ENCODE measurements at places on chromosomes 2 and 18.

DNA sequence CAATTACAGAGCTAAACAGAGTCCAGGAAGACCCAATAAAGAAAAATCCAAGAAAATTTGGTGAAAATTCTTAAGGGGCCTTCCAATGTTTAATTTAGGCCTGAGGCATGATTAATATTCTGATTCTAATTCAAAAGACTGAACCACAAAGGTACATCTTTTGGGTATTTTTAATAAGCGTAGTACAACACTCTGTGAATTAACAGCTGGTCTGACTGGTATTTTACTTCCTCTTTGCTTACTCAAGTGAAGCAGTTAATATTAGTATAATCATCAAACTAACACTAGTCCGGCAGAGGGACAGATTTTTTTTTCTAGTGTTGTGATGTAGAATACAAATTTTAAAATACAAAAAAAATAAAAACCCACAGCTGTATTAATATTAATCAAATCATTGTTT is 652.9 kb downstream of the NR4A2 start:
- no peak for DNase-seq

GRCh38 chr2:140759426-140760156 is 1371.2 kb downstream of the LRP1B start:
- no peak for DNase-seq

DNA sequence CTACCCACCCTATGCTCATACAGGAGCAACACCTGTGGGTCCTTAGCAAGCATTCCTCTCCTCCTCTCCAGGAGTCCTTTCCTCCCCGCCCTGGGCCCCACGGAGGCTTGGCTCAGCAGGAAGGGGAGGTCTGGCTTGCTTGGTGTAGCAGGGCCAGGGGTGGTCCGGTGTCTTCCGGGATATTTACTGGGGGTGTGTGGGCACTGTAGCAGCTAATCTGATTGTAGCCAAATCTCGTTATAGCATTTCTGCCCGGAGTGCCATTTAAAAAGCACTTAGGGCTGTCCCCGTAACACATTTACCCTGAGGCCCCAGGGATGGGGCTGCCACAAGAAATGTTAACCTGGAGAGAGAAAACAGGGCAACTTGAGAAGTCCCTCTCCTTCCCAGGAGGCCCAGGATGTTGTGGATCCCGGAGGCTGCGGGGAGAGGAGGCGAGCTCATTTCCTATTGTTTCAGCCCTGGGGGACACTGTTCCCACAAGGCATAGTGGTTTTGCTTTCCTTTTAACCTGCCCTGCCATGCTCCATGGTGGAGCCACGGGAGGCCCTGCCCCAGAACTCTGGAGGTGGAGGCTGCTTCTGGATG is 134.5 kb downstream of the CLIP4 start:
- no peak for DNase-seq

GRCh38 chr18:13725566-13726231 is 659 bp downstream of the FAM210A start:
- peak; percentile 3 for DNase-seq

- DNase-seq, result no peak
These were observed 3.4 kb downstream of the CHST9 start for GRCh38 chr18:27181726-27182125.

DNA sequence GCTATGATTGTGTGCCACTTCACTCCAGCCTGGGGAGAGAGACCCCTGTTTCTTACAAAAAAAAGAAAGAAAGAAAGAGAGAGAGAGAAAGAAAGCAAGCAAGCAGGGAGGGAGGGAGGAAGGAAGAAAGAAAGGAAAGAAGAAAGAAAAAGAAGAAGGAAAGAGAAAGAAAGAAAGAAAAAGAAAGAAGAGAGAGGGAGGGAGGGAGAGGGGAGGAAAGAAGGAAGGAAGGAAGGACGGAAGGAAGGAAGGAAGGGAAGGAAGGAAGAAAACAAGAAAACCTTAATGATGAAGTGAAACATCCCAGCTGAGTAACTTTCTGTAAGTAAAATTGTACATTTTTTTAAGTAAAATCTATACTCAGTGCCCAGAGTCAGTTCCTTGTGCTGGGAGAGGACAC is 75.5 kb upstream of the GLS start:
- DNase-seq, result no peak

- DNase-seq, result peak; percentile 25
These were observed 73.9 kb upstream of the SIX2 start for GRCh38 chr2:45083175-45083574.

DNA sequence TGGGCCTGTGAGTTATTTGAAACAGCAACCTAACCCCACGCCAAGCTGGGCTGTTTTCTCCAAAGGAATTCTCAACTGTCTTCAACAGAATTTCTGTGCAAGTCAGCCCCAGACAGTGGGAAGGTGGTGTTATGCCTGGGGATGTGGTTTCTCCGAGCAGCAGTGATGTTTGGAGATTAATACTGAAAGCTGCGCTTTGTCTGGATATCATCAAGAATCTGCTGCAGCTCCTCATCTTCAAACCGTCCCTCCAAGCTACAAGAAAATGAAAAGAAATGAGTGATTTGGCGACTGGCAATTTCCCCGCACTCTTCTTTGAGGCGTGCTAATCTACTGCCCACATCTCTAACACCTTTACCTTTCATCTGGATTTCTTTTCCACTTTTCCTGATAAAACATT is 10.0 kb downstream of the POLR2D start:
- DNase-seq, result no peak

- peak; percentile 43 for DNase-seq
These were observed 21.2 kb upstream of the DARS1 start for GRCh38 chr2:136006658-136007057.

DNA sequence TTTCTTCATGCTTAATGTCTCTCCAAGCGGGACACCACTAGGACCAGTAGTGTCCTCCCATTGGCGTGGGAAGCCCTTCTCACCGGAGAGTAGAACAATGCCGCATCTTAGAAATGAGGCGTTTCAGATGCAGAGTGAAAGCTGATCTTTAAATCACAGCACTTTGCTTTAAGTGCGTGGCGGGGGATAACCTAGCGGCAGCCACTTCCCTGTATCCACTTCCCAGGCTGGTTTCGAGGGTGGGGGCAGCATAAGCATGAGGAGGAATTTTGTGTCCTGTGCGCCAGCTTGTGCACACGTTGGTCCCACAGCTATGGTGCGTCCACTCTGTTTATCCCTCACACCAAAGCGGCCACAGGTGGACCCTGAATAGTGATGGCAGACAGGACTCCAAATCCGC is 63.1 kb downstream of the MBP start:
- no peak for DNase-seq

GRCh38 chr2:72830273-72830672 is 4.4 kb upstream of the EXOC6B start:
- DNase-seq, result no peak

- DNase-seq, result no peak
These were observed 909.9 kb upstream of the CHAC2 start for GRCh38 chr2:52857722-52858121.

DNA sequence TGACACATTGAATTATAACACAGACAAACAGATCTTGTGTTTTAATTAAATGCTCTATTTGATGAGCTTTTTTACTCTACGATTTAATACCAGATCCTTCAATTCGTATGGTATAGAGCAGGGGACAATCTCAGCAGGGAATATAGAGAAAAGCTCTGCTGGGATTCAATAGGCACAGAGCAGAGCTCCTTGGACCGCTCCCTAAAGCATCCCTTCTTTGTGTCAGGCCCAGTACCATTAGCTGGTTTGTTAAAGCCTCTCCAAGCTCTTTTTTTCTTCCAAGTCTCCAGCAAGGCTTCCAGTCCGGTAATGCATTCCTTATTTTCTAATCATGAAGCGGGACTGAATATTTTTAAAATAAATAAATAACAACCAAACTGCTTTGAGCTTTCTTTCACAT is 466.0 kb downstream of the NR4A2 start:
- DNase-seq, result no peak

DNA sequence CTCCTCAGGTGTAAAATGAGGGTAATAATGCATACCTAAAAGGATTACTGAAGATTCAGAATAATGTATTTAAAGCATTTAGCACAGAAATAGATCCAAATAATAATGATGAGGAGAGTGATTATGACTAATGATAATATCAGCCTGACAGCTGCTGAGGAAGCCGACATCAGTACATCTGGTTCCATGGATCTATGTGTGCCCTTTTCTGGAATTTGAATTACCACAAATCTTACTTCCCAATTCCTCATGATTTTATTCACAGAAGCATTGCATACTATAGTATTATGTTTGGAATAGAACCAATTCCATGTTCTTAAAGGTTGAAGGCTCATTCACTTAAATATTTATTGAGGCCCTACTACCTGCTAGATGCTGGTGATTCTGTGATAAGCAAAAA is 248.9 kb upstream of the THUMPD2 start:
- peak; percentile 58 for DNase-seq

GRCh38 chr2:55951533-55951932 is 28.0 kb upstream of the EFEMP1 start:
- DNase-seq, result no peak

DNA sequence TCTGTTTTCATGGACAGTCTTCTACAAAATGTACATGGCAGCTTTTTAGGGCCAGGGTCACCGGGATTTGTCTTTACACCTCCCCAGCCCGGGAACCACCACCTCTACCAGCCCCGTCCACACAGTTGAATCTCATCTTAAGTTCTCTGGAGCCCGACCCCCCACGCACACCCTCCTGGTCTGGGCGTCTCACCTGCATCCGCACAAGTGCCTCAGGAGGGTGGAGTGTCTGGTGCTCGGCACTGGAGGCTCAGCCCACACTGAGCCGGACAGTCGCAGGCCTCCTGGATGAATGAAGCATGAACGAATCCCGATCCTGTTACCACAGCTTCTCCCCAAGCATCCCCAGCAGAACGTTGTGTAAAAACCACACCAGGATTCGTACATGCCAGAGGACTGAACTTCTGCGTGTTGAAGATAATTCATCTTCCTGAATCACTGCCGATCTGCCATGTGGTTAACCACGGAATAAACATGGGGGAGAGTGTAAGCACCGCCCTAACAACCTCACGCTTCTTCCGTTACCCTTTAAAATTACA is 162.0 kb downstream of the RTP5 start:
- DNase-seq, result peak; percentile 95

DNA sequence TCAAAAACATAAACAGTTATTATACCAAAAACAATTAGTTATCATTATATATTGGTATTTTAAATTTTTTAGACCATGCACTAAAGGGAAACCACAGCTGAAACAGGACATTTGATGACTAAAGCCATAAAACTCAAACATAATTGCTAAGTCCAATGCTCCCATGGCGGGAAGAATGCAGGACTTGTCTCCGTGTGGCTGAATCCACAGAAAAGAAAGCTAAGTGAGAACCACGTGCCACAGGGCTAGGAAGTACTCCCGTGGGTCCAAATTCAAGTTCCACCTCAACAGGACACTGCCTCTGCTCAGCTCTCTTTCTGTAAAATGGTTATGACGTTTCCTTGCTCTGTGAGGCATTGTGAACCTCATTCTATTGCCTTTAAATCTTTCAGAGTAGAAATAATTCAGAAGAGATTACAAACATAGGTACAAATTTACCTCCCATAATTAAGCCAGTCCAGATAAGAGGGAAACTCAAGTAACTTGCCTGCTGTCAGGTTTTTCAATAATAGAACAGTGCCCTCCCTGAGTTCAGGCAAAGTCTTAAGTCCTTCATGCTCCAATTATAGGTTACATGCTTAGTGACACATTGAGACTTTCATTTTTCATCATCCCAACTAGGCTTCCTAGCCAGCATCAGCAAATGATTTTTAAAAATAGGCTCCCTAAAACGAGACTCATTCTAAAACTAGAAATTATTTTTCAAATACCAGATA is 36.7 kb downstream of the FTCDNL1 start:
- DNase-seq, result peak; percentile 19

DNA sequence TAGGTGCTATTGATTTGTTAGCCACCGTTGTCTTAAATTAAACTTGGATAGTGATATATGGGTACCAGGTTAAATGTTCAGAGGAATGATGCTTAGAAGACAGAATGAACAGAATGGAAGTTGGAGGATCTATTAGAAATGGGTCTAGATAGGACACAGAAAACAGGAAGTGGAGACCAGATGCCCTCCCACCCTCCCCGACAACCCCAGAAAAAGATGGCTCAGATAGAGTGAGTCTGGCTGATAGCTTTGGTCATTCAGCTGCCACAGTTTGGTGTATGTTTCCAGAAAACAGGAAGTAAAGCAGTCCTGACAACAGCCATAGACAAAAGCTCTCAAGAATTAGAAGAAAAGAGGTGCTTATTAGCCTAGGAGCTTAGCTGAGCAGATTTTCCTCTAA is 71.5 kb upstream of the DSG1 start:
- DNase-seq, result no peak

DNA sequence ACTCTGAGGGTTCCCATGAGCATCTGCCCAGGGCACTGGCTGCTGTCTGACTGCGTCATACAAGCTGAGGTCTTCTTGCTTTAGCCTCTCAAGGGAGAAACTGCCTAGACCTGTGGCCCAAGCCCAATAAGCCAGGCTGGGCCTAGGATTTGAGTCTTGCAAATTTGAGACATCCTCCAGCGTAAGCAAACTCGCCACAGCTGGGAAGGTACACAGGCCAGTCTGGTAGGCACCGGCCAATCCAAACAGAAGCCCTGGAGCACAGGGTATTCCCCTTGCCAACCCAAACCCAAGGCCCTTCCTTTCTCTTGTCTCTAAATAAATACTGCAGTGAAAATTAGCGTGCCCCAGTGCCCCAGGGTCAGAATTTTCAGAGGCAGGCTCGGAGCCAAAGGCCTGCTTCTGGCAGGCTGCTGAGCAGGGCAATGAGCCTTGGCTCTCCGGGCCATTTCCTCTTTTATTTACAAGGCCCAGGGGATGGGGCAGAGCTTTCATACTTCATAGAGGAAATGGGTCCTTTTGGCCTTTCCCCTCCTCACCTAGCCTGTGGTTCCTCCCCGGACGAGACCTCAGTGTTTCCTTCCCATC is 33.3 kb downstream of the POLR1A start:
- peak; percentile 71 for DNase-seq

DNA sequence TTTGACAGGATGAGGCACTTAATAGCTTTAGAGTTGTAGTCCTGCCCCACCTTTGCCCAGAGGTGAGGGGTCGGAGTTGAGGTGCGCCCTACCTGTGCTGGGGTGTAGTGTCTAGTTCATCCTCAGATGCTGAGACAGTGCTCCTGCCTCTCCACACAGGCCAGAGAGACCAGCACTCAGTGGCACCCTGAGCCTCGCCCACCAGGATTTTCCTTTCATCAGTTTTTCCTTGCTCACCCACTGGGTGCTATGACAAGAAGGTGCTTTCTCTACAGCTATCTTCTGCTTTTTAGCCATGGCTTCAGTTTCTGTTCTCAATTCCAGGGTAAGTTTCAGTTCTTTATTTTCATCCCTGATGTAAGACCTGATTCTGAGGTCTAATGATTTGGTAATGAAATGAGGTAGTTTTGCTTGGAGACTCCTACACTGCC is 16.8 kb upstream of the TMEM131 start:
- no peak for DNase-seq

- DNase-seq, result peak; percentile 23
These were observed 4.8 kb downstream of the C2orf66 start for GRCh38 chr2:196804381-196804780.

- no peak for DNase-seq
These were observed 14.9 kb upstream of the ZNF385B start for GRCh38 chr2:179876266-179876665.

DNA sequence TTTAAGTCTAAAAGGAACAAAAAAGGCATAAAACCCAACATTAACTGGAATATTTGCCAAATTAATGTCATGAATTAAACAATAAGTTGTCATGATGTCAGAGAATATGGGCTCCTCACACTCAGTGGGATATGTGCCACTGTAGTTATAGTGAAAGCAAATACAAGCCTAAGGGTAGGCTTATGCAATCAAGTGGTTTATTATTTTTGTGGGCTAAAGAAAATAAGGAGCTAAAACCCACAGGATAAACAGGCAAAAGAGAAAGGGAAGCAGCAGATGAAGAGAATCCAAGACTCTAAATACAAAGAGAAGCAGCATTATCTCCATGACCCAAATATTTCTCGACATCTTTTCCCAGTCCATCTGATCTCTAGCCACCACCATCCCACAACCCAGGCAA is 17.5 kb downstream of the YWHAQ start:
- DNase-seq, result peak; percentile 85

Data from AG10803 (cell line).